ENCODE measurements at places on chromosomes 2 and 18. TPM values are rescaled to one million over a fixed set of nuclear protein-coding genes. Genes with fewer than 3 reads are reported as not detected.

- no peak for DNase-seq
Measured at GRCh38 chr2:25585189-25585588, 88.2 kb downstream of the DTNB start.

SERPINB3 gene
- total RNA-seq: not detected

- no peak for DNase-seq
Measured at GRCh38 chr18:34787931-34788532, 77.9 kb downstream of the DTNA start.

EVX2 gene
- total RNA-seq: not detected

DNA sequence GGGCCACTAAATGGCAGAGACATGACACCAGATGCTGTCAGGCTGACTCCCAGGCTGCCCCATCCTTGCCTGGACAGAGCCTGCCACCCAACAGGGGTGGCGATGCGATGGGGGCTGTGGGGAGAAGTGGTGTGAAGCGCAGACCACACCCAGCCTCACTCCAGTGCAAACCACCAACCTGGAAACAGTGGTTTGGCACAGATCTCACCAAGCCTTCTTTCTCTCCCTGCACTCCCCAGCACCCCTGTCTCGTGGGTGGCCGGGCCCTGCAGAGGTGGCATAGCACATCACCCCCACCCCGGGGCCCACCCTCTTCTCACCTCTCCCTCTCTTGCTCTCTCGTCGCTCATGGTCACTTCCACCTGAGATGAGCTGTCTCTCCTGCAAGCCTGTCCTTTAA lies 32.6 kb downstream of the CIB4 start:
- DNase-seq: no peak

ASIC4 gene
- total RNA-seq: not detected

- DNase-seq: no peak
Measured at GRCh38 chr2:195382186-195382585, 274.8 kb upstream of the SLC39A10 start.

DNA sequence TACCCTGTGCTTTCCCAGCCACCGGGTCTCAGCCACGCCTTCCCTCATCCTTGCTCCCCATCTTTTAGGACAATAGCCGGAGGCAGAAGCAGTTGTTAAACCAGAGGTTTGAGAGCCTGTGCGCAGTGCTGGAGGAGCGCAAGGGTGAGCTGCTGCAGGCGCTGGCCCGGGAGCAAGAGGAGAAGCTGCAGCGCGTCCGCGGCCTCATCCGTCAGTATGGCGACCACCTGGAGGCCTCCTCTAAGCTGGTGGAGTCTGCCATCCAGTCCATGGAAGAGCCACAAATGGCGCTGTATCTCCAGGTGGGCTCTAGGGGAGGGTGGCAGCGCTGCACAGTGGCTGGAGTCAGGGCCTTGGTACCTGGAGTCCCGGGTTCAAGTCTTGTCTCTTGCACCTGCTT lies 2.7 kb downstream of the UCN start:
- DNase-seq: no peak

GRCh38 chr2:25215948-25216679 lies 47.7 kb upstream of the POMC start:
- DNase-seq: peak; percentile 64

NT5DC4 gene
- total RNA-seq: not detected

DNA sequence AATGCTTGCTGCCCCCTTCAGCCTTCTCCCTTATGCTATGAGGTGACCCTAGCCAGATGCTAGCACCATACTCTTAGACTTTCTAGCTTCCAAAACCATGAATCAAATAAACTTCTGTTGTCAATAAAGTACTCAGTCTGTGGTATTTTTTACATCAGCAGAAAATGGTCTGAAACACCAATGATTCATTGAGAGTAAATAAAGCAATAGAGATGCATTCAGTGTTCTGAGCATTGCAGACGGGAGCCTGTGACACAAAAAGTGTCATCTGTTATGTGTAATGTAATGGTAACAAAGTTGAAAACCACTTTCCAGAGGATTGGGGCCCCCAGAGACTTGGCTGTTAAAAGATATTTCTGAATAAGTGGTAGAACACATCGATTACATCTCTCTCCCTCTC lies 758.0 kb upstream of the NRXN1 start:
- DNase-seq: no peak

TNFRSF11A gene
- 0.26 TPM for total RNA-seq

- DNase-seq: no peak
Measured at GRCh38 chr2:82257796-82258555, 1953.4 kb upstream of the LRRTM1 start.

SH2D6 gene
- not detected for total RNA-seq

NPPC gene
- total RNA-seq: 4.3 TPM

- DNase-seq: no peak
Measured at GRCh38 chr2:29702276-29702675, 219.1 kb downstream of the ALK start.

DNA sequence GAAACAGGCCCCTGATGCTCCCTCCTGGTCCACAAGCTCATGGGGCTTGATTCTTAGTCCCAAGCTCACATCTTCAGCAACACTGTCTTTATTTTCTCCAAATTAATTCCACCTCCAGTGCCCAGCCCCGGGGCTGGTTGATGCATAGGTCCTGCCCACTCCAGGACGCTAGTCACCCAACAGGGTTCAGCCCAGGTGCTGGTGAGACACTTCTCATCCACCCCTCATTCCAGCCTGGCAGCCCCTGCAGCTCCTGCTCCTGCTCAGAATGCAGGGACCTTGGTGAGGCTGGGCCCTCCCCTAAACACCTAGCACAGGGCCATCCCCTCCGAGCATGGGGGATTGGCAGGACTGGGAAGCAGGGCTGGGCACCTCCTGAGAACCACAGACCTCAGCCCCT lies 25.7 kb downstream of the STEAP3 start:
- no peak for DNase-seq

GRCh38 chr2:219650426-219651248 lies 23.2 kb downstream of the SLC4A3 start:
- no peak for DNase-seq

DNA sequence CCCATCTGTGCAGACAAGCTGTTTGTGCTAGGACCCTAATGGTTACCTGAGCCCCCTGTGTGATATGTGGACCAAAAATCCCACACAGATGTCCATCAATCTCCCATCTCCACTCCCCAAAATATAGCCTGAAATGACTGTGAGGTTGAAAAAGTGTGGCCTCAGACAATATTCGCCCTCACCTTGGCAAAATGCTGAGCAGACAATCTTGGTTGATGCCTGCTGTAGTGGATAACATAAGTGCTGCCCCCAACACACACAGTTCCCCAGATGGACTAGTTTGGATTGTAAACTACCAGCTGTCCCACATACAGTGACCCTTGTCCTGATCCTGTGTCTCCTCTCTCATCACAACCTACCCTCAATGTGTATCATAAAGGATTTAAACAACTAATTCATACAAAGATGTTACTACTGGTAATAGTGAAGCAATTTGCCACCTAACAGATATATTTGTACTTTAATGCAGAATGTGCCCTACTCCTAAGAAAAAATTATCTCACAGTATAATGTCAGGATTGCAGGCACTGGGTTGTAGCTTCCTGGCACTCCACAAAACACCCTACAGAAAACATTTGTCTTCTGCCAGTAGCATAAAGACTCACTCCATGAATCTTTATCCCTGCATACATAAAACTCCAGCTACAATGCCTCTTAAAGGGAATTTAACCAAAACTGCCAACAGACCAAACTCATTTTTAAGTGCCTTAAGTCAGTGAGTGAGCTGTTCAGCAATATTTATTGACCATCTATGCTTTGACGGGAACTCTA lies 161.6 kb downstream of the FBXO15 start:
- no peak for DNase-seq

DNA sequence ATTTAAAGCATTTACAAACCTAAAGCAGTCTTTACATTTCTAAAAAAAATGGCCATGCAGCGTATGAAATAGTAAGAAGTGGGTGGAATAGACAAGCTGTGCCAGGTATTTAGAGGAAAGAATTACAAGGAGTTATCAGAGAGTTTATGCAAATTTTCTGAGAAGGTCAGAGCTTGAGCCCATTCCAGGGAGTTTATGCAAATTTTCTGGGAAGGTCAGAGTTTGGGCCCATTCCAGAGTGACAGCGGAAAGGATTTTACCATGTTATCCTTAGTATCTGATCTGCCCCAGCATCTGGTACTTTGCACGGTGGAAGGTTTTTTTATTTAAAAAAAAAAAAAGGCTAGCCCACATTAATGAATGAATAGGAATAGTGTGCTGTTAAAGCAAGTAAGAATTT lies 1.4 kb upstream of the DOK6 start:
- no peak for DNase-seq

IL37 gene
- total RNA-seq: not detected

TPO gene
- total RNA-seq: 4.4 TPM

GRCh38 chr2:136957044-136957443 lies 191.7 kb downstream of the THSD7B start:
- no peak for DNase-seq
